ENCODE measurements at places on chromosomes 13 and 19.

GRCh38 chr13:49954674-49955455 is 18.7 kb upstream of the SPRYD7 start:
- DNase-seq, result peak; percentile 25

DNA sequence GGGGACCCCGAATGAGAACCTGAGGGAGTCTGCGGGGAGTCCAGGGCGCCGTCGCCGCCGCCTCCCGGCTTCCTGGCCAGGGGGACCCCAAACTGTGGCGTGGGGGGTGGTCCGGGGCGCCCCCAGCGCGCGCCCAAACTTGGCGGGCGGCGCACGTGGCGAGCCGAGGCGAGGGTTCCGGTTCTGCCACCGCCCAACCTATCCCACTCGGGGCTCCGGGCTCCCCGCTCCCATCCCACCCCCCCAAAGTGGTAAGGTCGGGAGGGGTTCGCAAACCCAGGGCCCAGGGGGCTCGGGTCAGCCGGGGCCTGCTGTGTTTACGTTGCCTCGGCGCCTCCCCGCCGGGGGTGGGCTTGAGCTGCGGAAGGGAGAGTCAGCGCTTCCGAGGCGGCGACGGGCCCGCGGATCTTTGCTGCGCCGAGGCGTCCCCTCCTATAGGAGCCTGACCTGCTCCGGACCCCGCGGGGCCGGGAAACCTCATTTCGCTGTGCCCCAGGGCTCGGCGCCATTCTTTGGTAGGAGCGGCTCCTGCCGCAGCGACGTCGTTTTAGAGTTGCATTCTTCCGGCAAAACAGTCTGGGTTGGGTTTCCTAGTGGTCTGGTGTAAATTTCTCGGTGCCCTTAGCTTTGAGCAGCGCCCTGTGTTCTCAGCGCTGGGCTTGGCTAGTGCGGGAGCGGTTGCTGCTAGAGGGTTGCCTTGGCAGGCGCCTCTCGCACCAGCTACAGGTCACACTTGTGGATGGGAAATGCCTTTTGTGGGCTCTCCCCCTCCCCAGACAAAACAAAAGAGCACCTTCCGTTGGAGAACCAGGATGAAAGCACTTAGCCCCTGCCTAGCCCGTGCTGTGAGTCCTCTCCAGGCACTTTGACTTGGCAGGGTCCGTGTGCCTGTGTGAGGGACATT is 1.2 kb downstream of the DAZAP1 start:
- peak; percentile 66 for DNase-seq

DNA sequence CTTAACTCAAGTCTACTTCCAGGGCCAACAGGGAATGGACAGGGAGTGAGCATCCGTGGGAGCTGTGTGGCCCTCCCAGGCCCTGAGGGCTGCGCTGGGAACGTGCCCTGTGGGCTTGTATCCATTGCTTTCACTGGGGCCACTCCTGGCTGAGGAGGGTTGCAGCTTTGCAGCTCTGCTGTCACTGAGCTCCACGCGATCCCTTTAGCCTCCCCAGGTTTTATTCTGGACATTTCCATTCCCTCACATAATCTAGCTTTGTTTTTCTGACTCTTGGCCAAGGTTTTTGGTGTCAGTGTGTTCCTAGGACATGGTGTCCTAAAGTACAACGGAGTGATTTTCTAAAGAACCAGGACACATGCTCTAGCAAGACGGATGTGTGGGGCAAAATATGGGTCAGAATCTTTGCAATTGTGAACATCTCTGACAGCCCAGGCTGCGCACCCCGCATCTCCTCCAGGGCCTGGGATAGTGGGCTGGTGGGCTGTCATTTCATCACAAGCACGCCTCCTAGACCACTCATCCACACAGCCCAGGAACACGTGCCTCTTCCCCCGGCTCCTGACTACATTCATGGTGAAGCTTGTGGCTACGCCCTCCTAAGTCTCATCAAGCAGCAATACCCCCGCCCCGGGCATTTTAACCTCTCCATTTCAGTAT is 28.0 kb downstream of the GGACT start:
- no peak for DNase-seq

DNA sequence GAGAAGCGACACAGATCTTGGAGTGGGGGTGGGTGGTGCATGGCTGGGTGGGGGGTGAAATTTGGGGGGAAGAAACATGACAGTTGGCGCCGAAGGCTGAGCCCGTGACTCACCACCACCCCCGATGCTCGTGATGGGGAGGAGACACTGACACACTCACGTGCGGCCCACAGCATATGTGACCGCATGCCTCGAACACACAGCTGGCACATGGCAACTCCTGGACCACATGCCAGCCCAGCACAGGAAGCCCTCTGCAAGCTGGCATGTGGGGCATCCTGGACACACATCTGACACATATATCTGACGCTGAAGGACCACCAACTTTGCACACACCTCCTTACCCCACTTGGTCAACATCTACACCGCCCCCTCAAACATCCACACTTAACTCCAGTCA is 1.2 kb upstream of the GRIK5 start:
- DNase-seq, result no peak

Measured in fibroblast of the aortic adventitia (primary cell).